Activated naive CD4-positive, alpha-beta T cell treated with anti-CD3 and anti-CD28 coated beads, Interleukin-2, amount 50 U/mL, for 16 hours (primary cell): ENCODE measurements at places on chromosomes 1 and 21.
A peak's percentile ranks its signal among the peaks of the same experiment; 100 is the strongest.

GRCh38 chr1:35505911-35506798 is 51.0 kb downstream of the KIAA0319L start:
- peak; percentile 17 for DNase-seq

DNA sequence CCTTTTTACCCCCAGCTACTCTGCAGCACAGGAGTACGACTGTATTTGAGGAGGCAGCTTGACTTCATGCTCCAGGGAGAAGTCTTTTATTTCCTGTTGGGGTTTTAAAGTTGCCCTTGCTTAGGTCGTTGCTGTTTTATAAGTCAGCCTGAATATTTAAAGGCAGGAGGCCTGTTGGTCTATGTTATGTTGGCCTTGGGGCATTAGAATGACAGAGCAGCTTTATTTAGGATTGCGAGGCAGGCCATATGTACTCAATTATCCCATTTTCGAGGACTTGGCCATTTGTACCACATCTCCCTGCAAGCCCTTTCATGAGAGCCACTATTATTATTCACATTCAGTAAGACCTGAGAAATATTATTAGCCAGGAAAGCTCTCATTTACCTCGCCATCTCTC is 47.0 kb downstream of the KIF26B start:
- no peak for DNase-seq

DNA sequence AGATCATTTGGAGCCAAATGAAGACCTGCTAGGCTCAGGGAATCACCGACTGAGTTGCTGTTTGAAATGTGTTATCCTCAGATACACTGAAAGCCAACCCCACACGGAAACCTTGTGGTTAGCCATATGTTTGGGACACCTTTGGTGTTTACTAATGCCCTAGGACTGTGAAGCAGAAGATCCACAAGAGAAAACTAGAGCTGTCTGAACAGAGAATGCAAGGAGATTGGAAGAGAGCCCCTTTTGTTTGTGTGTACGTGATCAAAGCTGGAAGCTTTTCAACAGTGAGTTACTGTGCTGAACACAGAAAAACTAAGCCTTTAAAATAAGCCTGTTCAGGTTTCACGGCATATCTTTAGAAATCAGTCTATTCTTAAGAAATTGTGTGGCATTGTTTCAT is 908.2 kb upstream of the ADGRL2 start:
- DNase-seq: no peak

GRCh38 chr1:204920511-204920910 is 49.8 kb downstream of the NFASC start:
- no peak for DNase-seq

- DNase-seq: no peak
Observed at GRCh38 chr1:17460219-17460618, 20.7 kb upstream of the RCC2 start.

GRCh38 chr1:205228093-205228521 is 361 bp downstream of the TMCC2 start:
- no peak for DNase-seq

DNA sequence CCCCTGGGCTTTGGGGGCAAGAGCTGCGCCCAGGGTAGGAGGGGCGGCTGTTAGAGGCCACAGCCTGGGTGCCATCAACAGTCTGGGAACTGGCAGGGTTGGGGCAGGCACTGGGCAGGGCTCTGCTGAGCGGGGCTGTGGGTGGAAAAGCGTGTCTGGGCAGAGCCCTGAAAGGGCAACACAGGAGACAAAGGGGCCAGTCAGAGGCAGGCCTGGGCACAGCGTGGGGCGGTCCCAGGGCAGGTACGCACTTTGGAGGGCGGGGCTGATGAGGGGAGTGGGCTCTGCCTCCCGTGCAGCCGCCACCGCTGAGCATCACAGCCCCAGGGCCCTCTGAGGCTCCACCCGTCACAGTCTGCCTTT is 13.9 kb downstream of the CELSR2 start:
- DNase-seq: no peak

DNA sequence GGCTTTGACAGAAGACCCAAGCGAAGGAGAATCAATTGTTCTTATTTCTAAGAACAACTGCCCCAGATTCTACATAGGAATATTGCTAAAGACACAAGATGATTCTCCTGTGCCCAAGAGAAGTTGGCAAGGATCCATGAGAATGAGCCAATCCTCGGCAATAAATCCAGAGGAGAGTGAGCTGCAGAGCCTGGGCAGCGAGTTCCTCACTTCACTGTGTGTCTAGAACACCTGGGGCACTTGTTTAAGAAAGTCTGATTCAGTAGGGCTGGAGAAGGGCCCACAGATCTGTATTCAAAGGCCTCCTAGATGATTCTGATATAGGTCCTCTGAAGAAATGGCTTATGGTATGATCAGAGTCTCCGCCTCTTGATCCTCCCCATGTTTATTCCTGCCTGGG is 31.8 kb downstream of the GADD45A start:
- DNase-seq: no peak

- DNase-seq: no peak
Observed at GRCh38 chr21:44887807-44888580, 14.5 kb upstream of the PTTG1IP start.

DNA sequence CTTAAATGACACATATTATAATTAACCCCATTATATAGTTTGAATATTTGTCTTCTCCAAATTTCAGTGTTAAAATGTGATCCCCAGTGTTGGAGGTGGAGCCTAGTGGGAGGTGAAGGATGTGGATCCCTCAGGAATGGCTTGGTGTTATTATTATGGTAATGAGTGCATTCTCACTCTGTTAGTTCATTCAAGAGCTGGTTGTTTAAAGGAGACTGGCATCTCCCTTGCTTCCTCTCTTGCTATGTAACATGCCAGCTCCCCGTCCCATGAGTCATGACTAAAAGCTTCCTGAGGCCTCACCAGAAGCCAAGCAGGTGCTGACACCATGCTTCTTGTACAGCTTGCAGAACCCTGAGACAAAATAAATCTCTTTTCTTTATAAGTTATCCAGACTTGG is 1612.7 kb downstream of the AMY1C start:
- DNase-seq: no peak

DNA sequence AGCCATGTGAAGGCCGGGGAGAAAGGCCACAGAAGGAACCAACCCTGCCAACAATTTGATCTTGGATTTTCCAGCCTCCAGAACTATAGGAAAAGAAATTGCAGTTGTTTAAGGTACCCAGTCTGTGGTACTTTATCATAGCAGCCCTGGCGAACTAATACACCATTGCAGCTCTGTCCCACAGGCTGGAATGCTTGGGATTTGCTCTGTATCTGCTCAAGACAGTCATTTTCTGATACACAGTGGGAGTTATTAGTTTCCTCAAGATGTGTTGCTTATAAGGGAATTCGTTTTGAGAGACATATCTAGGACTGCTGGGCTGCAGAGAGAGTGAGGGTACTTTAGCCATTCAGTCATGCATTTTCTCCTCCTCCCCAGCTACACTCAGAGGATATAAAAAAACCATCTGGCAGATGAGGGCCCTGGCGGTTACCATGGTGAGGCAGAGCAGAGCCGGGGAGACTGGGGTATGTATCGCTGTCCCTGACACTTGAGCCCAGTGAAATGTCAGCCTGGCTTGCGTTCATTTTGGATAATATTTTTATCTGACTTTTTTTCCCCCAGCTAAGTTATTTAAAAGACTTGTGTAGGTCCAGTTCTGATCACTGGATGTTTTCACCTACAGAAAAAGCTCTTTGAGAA is 104.6 kb downstream of the DIRAS3 start:
- no peak for DNase-seq

DNA sequence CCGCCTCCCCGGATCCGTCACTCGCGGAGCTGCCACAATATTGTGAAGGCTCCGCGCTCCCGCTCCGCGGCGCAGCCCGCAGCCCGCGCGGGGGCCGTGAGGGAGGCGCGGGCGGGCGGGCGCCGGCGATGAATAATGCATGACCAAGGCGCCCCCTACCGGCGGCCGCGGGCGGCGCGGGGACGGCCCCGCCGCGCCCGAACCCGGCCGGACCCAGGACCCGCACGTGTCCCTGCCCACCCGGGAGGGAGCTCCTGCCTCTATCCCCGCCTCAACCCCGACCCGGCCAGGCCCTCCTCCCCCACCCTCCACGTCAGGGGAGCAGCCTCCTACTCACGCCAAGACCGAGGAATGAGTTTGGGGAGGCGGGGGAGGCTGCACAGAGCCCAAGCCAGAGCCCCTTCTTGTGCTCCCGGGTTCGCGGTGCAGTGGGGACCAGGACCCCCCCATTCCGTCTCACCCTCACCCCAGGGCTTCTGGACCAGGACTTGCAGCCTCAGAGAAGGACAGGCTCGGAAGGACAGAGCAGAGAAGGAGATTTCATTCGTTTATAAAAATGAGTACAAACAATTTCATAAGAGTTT is 70.8 kb upstream of the CASZ1 start:
- DNase-seq: peak; percentile 65

DNA sequence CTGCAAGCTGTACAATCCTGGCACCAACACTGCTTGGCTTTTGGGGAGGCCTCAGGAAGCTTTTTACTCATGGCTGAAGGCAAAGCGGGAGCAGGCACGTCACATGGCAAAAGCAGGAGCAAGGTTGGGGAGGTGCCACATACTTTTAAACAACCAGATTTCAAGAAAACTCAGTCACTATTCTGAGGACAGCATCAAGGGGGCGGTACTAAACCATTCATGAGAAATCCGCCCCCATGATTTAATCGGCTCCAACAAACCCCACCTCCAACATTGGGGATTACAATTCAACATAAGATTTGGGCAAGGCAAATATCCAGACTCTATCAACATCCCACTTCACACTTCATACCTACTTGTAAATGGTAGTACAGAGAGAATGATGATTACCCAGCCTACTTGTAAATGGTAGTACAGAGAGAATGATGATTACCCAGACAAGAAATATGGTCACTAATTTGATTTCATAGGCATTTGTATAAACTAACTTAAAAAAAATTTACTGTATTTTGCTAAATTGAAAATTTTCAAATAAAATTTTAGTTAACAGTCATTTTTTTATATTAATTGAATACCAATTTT is 24.9 kb downstream of the ATP5PF start:
- no peak for DNase-seq

DNA sequence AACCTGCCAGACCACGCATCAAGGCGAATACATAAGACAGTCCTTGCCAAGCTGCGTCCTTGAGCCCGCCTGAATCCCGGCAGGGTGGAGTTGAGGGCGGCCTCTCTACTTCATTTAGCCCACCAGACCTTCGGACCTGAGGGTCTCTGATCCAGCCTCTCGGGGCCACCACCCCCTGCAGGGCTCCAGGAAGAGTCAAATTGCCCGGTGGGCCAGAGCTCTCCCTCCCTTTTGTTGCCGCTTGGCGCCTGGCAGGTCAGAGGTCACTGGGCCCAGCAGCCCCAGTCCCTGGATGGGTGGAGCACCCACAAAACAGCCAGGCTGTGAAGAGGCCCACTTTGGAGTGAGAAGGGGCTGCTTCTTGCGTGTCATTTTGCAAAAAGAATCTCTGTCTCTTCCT is 9.0 kb downstream of the GNG4 start:
- no peak for DNase-seq

DNA sequence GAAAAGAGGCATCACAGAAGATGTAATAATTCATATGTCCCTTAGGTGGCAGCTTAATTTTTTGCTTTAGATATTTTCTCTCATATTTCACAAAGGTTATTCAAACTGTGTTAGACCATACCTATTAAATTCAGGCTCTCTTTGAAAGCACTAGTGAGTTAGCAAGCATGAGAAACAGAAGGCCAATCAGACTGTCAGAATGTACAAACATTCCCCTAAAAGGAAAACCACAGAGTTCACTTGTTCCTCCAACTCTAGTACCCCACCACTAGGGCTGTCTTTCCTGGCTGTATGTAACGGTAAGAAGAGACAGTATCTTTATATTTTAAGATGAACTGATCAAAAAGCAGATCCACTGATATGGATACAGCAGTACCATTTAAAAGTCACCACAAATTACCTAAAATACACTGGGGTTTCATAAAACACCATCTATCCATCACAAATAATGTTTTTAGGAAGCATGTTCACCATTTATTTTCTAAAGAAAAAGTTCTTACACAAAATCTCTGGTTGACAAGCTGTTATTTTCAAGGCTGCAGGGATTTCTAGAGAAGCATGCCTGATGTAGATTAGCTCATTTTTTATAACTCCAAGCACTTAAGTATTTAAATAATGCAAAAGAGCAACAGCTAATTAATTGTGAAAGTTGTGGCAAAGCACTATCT is 1.8 kb downstream of the ARPC5 start:
- no peak for DNase-seq

DNA sequence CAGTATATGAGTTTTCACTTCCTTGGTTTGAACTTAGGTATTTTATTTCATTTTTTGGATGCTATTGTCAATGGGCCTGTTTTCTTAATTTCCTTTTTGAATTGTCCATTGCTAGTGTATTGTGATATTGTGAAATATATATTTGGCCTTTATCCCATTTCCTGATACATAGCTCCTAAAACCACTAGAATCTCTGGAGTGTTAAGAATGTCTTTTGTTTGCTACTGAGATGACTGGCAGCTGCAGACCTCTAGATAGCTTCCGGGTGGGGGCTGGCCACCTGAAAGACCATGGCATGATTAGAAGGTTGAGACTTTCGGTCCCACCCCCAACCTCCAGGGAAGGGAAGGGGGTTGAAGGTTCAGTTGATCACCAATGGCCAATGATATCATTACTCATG is 245.4 kb downstream of the KCNJ6 start:
- DNase-seq: no peak

- no peak for DNase-seq
Observed at GRCh38 chr21:36127977-36128376, 6.9 kb upstream of the CBR3 start.

- no peak for DNase-seq
Observed at GRCh38 chr21:19565587-19565986, 1162.0 kb upstream of the TMPRSS15 start.

DNA sequence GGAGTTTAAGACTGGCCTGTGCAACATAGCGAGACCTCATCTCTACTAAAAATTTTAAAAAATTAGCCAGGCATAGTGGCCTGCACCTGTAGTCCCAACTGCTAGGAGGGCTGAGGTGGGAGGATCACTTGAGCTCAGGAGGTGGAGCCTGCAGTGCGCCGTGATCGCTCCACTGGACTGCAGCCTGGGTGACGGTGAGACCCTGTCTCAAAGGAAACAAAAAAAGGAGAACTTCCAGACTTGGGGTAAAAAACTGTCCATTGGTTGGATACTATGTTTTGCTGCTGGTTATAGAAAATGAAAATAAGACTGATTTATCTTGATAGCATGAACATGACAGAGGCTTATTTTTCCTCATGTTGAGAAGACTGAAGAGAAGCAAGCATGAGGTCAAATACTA is 79.4 kb downstream of the WDR4 start:
- DNase-seq: no peak

GRCh38 chr1:28395181-28395580 is 25.6 kb downstream of the PHACTR4 start:
- DNase-seq: no peak

DNA sequence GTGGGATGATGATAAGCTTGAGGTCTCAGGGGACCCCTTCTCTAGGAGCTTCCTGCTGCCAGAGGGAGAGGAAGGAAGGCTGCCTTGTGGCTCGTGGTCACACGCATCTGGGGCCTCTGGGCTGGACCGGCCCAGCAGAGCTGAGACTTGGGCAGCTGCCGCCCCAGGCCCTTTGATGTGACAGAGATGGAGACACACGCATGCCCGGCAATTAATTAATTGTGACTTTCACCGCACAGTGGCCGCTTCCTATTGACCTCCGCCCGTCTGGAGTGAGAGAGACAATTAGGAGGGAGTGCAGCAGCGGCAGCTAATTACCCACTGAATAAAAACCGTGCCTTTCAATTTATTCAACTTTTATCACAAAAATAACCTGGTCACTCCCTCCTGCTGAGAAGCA is 16.6 kb upstream of the C1QA start:
- no peak for DNase-seq
